ENCODE measurements at places on chromosomes 11 and 22.
A peak's percentile ranks its signal among the peaks of the same experiment; 100 is the strongest.

DNA sequence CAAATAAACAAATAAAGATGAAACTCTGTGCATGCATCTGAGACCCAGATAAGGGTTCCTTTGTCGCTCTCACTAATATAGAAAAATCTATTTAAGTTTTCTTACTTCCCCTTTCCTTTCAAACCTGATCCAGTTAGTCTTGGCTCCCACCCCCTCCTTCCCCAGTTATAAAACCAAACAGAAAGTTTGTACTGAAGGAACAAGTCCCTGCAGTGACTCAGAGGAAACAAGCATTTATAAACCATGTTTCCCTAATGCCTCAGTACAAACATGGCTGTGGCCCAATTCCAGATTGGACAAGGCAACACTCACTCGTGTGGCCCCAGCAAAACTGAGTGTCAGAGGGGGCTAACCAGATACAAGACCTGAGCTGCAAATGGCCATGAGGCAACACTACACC lies 65.5 kb upstream of the ARHGAP20 start:
- DNase-seq, result no peak

- peak; percentile 85 for DNase-seq
These were observed 48.4 kb downstream of the GRAMD1B start for GRCh38 chr11:123478352-123478987.

DNA sequence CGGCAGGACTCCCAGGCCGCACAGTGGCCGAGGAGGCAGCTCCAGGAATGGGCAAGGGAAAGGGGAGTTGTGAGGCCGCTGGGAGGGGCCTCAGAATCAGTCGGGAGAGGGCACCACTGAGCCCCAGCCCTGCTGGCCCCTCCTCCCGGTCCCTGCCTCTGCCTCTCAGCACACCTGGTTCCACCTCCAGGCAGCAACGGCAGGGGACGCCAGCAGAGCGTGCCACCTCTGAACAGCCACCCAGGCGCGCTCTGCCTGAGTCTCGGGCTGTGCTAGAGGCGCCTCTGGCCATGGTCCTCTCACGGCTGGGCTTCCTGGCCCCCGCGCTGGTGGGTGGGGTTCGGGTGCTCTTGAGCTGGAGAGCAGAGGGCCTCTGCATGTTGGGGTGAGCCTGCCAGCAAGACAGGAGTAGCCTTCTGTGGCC lies 33.0 kb downstream of the MOB2 start:
- peak; percentile 95 for DNase-seq

GRCh38 chr22:37403267-37403960 lies 23.9 kb downstream of the ELFN2 start:
- no peak for DNase-seq

DNA sequence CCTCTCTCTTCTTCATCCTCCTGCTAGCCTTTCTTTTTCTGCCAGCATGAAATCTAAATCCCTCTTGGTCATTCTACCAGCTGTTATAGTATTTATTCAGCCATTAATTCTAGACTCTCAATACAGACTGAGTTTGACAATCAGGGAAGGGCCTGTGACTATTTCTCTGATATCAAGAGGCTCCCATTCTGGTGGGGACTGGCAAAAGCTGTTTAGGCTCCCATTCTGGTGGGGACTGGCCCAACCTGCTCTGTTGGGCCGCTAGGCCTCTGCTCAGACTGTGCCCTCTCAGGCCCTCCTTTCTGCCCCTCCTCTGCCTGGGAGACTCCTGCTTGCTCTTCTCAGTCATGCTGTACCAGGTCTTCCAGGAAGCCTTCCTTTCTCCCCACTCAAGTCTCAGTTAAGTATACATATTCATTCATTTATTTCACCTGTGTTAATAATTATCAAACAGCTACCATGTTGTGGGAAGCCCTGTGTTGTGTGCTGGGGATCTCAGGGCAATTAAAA lies 323.7 kb upstream of the NARS2 start:
- DNase-seq, result no peak

GRCh38 chr22:27152033-27152432 lies 494.6 kb downstream of the MIAT start:
- no peak for DNase-seq

DNA sequence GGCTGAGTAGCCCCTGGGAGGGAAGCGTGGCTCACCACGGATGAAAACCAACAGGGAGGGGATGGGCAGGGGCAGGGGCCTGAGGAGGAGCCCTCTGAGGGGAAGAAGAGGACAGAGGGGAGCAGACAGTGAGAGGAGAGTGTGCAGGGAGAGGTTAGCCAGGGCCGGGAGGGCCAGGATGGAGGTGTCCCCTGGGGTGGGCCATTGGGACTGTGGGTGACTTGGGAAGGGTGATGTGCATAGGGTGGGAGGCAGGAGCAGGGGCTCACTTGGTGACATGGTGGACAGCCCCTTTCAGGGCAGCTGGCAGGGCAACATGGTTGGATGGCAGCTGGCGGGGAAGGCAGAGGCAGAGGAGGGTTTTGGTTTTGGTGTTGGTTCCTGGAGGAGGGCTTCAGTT lies 5.6 kb upstream of the GDPD5 start:
- DNase-seq, result no peak

GRCh38 chr11:69449320-69450063 lies 32.0 kb upstream of the LINC01488 start:
- peak; percentile 85 for DNase-seq

DNA sequence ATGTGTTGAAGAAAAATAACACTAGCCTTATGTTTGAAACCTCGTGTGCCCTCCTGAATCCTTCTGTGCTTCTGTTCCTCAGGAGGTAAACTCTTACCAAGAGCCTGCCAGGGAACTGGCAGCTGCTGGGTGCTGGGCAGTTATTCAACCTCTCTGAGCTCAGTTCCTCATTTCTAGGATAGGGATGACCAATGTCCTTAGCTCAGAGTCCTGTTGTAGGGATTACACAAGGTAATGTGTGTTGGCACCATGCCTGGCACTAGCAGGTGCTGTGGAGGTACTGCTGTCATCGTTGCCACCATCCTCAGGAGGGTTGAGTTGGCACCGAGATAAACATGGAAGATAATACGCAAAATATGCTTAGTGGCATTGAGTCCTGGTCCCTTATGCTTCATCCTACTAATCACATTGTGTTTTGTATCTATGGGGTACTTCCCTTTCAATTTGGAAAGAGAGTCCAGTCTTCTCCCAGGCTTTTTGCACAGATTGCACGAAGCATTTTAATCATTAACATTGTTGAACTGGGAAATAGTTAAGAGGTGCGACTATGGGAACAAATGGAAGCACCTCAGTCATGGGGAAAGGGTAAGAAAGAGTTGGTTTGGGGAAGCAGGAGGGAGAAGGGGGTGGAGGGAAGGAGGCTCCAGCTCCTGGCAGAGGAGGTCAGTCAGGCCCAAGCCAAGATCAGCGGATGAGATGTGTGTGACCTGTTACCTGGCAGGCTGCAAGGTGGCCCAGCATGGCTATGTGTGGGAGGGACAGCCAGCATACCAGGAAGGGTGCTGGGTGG lies 56.7 kb downstream of the CABIN1 start:
- no peak for DNase-seq

DNA sequence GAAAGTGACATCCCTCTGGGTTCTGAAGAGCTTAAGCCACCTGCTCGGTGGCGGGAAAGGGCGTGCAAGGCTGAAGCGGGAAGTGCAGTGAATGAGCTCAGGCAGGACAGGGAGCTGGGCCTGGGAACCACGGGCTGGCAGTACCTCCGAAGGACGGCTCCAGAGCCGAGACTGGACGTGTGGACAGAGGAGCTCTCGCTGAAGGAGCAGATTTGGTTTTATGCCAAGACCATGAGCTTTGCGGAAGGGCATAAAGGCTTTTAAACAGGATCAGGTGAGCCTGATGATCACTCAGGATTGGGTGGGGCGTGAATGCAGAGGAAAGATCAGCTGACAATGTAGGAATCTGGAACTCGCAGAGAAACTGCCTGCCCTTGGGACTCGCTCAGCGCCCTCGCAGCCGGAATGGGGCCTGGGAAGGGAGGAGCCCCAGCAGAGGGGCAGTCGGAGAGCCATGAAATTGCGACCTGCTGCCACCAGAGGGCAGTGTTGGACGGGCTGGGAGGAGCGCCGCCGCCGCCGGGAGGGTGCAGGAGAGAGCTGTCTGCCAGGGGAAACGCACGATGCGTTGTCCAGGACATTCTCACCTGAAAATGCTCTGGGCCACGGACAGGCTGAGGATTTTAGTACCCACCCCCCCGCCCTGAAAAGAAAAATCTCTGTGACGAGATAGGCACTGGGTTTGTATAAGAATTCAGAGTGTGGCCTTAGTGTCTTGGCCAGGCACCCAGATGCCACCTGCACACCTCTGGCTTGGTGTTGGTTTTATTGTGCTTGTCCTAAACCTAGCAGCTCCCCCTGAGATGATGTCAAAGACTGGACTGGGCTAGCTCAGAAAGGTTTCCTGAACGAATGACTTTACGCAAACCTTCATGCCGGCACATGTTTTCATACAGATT lies 324.4 kb downstream of the NTM start:
- peak; percentile 98 for DNase-seq

GRCh38 chr11:67273260-67273990 lies 7.2 kb downstream of the GRK2 start:
- DNase-seq, result peak; percentile 92

DNA sequence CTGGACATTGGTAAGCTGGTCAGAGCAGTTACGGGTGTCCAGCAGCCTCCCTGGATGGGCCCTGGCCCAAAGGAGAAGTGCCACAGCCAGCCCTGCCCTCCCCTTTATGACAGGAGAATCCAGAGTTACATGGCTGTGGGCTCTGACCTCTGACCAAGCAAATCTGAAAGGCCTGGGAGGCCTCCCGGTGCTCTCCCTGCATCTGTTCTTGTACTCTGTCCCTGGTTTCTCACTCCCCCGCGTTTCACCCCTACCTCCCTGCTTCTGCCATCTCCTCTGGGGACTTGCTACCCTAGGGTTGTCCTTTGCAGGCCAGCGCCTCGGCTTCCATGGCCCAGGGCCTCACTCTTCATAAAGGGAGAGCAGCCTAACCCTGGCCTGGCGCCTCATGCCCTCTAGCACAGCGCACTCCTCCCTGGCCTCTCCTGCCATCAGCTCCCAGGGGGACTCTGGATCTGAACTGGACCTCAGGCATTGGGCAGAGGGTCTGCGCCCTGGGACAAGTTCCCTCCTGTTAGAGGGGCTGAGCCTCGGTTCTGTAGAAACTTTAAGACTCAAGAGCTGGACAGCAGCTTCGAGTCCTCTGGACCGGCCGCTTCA lies 10.7 kb downstream of the PICK1 start:
- peak; percentile 62 for DNase-seq

GRCh38 chr11:61567286-61568061 lies 13.4 kb downstream of the SYT7 start:
- DNase-seq, result peak; percentile 98

DNA sequence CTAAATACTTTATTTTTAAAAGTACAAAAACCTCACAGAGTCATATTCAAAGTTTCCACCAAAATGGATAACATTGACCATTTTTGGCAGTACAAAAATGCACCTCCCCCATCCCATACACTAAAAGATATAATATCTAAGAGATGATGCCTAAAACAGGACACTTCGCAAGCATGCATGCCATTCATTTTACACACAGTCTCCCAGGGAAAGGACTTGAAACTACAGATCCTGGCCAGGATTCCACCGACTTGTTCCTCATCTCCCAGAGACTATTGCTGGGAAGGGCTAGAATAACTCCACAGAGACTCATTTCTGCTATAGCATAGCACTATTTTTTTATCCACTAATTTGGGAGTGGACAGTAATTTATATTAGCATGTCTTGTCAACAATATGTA lies 81.7 kb downstream of the MTNR1B start:
- peak; percentile 65 for DNase-seq

- peak; percentile 91 for DNase-seq
These were observed 974 bp downstream of the DGCR8 start for GRCh38 chr22:20080776-20081654.

GRCh38 chr11:105767931-105768330 lies 158.1 kb downstream of the GRIA4 start:
- no peak for DNase-seq

GRCh38 chr22:47484960-47485569 lies 722.6 kb downstream of the TBC1D22A start:
- no peak for DNase-seq

GRCh38 chr11:19953909-19954308 lies 206.4 kb downstream of the DBX1 start:
- peak; percentile 25 for DNase-seq

All from osteoblast (primary cell).